ENCODE measurements at places on chromosomes 4 and X.

- DNase-seq, result peak; percentile 21
These were observed at the start of gene AKAP14 for GRCh38 chrX:119895843-119896326. Gene AKAP14, plus strand, starts transcription at chrX:119895893. Its CDS starts 7,331 bp downstream, at chrX:119903224.

DNA sequence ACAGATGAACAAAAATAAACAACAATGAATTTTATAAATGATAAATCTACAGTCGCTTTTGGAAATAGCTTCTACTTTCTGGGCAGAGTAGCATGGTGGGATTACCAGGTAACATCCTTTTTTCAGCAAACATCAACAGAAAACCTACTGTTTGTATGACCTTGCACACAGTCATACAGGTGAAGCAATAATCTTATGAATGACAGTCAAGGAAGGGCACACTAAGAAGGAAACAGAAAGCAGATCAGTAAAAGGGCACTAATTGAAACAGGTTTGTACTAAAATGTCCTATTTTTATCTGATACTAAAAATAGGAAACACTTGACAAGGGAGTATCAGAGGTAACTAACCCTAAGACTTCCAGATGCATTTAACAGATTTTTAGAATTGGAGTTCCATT is 108.9 kb downstream of the DLG3 start:
- no peak for DNase-seq

- DNase-seq, result no peak
These were observed 7.5 kb downstream of the DAPP1 start for GRCh38 chr4:99824070-99824599.

DNA sequence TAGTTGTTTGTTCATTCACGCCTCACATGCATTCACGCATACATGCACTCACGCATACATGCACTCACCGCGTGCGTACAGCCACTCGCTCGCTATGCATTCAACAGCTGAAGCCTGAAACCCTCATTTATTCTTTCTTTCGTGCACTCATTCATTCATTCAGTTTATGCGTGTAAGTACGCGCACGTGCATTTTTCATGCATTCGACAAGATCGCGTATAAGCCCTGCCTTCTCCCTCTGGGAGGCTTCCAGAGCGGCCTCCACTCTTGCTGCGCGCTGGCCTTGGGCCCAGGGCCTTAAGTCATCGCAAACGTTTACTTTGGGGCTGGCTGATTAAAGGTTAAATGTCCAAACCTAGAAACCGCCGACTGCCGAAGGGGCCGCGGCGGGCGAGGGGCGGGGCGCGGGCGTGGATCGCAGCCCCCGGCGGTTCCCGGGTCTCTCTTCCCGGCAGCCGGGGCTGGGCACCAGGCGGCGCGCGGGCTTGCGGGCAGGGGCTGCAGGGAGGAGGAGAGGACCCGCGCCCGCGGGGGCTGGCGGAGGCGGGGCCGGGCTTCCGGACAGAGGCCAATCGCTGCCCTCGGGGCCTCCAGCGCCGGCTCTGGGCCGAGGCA is at the start of gene GYG2:
TSS of gene GYG2 (plus strand) at position 587 of the 615 bp plus-strand sequence. CDS start 1,259 bp downstream, outside the sequence.
- no peak for DNase-seq

DNA sequence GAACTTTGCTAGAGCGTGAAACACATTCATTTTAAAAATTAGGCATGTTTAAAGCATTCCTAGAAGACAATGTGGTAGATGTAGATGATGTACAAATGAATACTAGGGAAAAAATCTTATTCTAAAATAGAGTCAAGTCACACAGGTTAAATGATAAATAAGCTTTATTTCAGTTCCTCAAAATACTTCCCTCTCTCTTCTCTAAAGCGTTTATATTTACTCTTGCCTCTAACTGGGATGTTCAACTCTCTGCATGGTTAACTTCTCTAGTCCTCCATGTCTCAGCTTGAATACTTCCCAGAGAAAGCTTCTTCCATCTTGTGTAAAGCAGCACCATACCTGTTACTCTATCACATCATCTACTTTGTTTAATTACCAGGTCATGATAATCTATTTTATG is 30.9 kb upstream of the GLRA3 start:
- DNase-seq, result no peak

GRCh38 chr4:111475001-111475400 is 670.3 kb upstream of the FAM241A start:
- no peak for DNase-seq

DNA sequence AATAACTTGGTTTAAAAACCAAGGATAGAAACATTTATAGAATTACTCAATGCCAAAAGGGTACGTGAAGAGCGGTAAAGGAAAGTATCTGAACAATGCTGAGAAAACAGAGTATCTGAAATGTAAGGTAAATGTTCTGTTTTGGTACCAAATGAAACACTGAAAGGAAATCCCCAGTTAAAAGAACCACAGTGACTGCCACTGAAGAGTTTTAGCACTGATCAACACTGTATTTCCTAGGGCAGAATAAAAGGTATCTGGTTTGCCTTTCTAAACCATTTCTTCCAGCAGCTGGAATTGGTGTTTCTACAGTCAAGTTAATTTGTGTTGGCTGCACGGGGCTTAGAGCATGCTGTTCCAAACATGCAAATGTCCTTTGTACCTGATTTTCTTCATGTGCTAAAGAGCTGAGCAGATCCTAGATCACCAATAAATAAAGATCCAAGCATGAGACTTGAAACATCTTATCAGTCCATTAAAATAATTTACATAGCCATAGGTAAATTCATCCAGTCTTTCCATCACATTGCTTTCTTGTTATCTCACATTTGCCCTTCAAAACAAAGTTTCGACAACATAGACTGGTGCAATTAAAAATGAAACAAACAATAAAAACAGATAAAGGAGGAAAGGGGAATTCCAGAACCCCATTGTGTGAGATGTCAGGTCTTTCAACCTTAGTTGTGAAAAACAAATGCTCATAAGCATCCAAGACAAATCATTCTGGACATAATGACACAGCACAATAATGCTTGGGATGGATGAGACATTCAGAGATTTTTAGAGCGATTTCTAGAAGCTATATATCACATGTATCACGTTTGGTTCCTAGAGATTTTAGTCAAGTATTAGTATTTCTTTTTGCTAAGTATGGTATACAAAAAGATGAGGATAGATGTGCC is 38.6 kb downstream of the MFAP3L start:
- DNase-seq, result no peak

- DNase-seq, result no peak
These were observed 27.1 kb upstream of the TAPT1 start for GRCh38 chr4:16253127-16253960.

- no peak for DNase-seq
These were observed 52.7 kb downstream of the ADGRA3 start for GRCh38 chr4:22463179-22463578.

DNA sequence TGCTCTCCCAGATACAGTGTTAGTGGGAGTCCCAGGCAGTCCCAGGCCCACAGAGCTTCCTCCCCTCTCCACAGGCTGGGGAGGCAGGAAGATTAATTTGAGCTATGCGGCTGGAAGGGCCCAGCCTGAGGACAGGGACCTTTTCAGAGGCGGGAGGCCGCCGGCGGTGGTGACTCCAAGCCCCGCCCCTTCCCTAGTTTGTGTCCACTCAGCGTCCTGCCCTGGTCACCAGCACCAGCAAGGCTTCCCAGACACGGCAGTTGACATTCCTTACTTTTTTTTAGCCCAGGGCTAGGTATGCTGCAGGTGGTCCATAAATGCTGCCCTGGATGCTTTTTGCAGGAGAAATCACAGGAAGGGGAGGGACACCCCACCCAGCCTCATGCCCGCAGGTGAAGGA is 67.7 kb upstream of the LRPAP1 start:
- DNase-seq, result no peak

GRCh38 chr4:98946359-98946758 is 17.4 kb upstream of the EIF4E start:
- no peak for DNase-seq

DNA sequence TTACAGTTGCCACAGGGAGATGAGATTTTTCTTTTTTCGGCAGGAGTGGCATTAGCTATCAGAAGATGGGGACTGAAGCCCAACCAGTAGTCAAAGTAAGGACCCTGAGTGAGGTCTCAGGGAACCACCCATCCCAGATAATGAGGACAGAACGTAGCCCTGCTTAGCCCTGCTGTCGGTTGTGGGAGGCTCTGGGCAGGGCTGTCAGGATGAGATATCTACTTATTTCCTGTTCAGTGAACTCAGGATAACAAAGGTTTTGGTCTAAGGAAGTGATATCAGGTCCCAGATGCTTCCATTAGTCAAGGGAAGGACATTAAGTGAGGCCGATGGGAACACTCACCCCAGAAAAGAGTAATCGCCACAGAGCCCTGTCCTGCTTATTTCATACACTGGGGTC is 2.3 kb downstream of the MAGEB16 start:
- DNase-seq, result no peak

GRCh38 chr4:83389756-83390505 is 55.3 kb upstream of the HPSE start:
- DNase-seq, result no peak

DNA sequence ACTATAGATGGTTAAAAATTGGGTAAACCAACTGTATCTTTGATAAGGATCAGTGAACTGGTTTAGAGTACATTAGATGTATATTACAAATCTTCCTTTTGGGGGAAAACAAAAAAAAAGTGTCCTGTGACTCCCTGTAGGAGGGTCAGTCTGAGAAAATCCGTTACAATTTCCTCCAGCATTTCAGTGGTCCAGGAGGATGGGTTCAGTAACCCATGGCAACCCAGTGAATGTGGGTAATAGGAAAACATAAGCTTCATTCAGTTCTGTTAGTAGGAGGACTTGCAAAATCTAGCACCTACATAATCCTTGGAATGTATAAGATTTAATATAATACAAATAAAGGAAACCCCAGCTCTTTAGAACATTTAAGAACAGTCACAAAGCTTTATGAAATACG is 16.2 kb downstream of the STOX2 start:
- no peak for DNase-seq

GRCh38 chr4:112857461-112857860 is 192.0 kb upstream of the ANK2 start:
- DNase-seq, result no peak

GRCh38 chr4:183057255-183057654 is 41.8 kb upstream of the WWC2 start:
- DNase-seq, result no peak

DNA sequence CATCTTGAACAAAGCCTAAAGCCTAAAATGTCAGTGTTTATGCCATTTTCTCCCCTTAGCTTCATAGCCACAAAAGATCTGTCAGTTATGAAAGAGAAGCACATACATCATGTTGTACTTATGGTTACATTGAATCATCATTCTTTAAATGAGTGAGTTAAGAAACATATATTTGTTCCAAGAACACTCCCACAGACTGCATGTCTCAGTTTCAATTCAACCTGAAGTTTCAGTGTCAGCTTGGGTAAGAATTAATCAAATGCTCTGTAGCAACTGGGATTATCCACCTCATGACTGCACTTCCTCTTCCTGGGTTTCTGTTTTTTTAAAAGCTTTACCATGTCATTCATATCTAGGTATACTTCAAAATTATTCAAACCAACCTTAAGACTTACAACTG is 3.9 kb upstream of the TMPRSS11B start:
- DNase-seq, result no peak

DNA sequence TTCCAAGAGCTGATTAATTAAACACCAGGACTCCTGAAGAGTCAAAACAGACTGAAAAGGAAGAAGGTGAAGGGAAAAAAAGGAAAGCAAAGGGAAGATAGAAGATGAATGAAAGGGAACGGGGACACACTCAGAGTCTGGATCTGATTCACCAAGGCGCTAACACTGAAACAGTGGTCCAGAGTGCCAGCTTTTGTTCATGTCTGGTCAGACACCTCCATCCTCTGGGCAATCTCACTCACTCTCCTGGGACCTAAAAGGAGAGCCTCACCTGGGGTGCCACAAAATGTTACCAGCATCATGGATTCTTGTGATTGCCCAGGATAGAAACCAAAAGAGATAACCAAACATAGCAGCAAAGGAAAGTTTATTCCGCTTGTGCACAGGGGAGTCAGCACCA is 120.3 kb upstream of the AFF2 start:
- DNase-seq, result no peak

DNA sequence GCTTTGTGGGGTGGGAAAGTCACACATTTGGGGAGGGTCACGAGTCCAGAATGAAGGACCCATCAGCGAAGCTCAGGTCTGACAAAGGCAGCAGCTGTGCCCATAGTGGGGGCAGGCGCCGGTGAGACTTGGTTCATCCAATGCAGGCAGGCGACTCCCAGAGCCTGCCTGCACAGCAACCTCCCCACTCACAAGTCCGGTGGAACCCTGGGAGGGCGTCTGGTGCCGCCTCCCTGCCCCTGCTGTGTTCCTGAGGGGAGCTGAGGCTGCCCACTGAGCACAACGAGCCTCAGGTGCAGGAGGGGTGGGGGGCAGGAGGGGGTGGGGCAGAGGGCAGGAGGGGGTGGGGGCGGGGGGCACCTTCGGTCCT is 13.7 kb downstream of the LRPAP1 start:
- no peak for DNase-seq

All from NCI-H1436 (cell line).